ENCODE measurements at places on chromosomes 6 and 20.

GRCh38 chr6:34890533-34890925 is 1.5 kb downstream of the ANKS1A start:
- no peak for DNase-seq

DNA sequence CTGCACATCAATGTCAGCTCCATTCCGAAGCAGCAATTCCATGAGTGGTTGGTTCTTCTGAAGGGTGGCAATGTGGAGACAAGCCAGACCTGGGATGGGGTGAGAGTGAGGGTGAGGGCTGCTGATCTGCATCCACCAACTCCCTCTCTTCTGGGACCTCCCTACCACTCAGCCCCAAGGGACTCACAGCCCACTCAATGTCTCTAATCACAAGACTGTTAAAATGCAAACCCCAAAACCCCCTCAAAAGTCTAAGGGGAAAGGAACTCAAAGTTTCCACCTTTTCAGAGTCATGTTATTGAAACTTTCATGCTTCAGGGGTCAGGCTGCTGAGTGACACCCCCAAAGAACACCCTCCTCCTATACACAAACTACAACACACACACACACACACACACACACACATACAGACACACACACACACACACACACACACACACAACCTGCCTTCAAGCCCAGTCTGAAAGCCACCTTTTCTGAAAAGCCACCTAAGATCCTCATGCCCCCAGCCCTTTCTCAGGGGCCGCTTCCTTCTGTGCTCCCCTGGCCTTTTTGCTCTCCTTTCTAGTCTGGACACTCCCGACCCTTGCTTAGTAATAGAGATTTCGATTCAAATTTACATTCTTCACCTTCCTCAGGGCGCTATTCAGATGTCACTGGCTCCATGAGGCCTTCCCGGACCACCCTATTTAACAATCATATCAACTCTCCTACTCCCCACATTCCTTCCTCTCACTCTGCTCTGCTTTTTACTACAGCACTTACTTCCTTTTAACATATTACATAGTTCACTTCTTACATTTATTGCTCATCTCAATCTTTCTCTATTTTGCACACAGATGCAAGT is 3.3 kb upstream of the SLC35B2 start:
- DNase-seq = no peak

GRCh38 chr6:54474898-54475297 is 166.7 kb downstream of the TINAG start:
- DNase-seq = no peak

DNA sequence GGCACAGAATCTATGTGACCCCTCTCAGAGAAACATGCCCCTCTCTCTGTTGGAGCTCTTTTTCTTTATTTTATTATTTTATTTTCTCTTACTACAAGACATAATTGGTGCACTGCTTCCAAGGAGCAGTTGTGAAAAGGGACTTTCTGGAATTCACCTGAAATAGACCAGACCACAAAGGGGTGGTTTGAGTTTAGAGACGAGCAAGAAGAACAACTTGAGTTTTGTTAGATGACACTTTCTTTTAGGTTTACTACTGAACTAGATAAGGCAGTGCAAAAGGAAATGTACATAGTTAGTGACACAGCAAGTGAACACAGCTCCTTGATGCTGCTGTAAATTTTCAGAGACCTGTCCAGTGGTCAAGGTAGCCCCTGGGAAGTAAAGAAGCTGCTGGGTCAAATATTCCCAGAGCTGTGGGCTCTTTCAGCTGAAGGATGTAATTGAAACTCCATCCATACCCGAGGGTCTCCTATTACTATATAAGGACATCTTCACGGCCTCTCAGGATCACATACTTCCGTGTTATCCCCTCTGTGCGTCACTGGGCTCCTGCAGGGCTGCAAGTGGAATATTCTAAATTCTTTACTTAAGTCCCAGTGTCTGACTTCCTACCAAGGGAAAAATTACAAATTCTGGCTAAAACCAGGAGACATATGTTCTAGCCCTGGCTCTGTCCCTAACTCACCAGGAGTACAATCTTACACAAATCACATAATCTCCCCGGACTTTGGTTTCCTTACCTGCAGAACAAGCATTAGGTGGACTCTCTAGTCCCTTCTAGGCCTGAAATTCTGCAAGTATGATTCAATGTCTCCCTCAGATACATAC is 69.1 kb upstream of the ADTRP start:
- no peak for DNase-seq

DNA sequence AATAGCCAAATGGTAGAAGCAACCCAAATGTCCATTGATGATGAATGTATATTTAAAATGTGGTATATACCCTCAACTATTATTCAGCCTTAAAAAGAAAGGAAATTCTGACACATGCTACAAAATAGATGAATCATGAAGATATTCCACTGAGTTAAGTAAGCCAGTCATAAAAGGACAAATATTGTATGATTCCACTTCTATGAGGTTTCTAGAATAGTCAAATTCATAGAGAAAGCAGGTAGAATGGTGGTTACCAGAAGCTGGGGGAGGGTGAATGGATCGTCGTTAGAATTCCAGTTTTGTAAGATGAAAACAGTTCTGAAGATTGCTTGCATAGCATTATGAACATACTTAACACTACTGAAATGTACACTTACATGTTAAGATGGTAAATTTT is 214.3 kb upstream of the MYLIP start:
- DNase-seq = no peak

- DNase-seq = no peak
Measured at GRCh38 chr6:166599205-166599604, 12.7 kb upstream of the RAMACL start.

GRCh38 chr6:8948733-8949132 is 513.4 kb upstream of the SLC35B3 start:
- DNase-seq = no peak

DNA sequence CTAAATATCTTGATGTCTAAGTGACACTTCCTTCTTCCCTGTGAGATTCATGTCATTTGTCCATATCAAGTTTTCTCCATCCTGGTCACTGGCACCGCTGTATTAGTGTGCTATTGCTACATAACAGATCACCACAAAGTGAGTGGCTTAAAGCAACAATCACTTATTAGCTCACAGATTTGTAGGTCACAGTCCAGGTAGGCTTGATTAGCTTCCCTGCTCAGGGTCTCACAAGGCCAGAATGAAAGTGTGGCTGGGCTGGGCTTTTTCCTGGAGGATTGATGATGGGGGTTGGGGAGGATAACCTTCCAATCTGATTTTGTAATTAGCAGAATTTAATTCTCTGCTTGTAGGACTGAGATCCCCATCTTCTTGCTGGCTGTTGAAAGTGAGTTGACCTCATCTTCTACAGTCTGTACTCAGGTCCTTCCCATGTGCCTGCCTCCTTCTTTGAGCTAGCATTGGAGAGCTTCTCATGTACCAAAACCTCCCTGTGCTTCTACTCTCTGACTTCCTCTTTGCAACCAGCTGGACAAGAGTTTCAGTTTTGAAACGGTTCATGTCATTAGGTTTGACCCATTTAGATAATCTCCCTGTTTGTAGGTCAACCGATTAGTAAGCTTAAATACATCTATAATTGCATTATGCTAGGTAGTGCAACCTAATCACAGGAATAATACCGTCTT is 152.4 kb upstream of the MAN1A1 start:
- no peak for DNase-seq

- no peak for DNase-seq
Measured at GRCh38 chr6:109339906-109340678, 42.2 kb downstream of the CD164 start.

GRCh38 chr20:7829031-7829430 is 111.2 kb downstream of the HAO1 start:
- no peak for DNase-seq

DNA sequence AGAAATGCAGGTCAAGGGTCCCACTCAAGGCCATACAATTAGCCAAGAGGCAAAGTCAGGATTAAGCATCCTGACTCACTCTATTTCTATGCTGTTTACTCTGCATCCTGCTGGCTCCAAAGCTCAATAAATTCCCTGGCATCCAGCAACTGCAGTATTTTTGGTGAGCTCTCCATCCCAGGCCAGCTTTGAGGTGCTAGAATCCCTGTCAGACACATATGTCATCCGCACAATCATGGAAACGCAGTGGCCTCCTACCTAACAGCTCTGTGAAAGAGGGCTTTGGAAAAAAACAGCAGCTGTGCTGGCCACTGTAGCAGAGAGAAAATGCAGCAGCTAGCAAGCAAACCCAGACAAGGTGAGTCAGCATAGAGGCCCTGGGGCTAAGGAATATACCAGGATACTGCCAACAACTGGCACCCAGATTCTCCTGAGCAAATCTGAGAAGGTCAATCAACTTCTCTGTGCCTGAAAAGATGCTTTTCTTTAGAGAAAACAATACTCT is 58.4 kb downstream of the ANKEF1 start:
- no peak for DNase-seq

- DNase-seq = no peak
Measured at GRCh38 chr6:111662072-111662793, 56.6 kb upstream of the TRAF3IP2 start.

DNA sequence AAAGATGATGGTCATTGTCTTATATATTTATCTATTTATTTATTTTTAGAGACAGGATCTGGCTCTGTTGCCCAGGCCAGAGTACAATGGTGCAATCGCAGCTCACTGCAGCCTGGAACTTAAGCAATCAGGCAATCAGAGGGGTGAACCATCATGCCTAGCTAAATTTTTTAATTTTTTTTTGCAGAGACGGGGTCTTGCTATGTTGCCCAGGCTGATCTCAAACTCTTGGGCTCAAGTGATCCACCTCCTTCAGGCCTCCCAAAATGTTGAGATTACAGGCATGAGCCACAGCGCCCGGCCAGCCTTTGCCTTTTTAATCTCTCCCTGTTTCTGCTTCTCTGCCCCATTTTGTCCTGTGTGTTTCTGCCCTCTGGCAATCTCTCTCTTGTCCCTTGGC is 102.2 kb downstream of the NCR2 start:
- no peak for DNase-seq

GRCh38 chr6:164640956-164641355 is 668.4 kb downstream of the C6orf118 start:
- no peak for DNase-seq

GRCh38 chr6:83092756-83093399 is 25.4 kb downstream of the DOP1A start:
- no peak for DNase-seq

- DNase-seq = no peak
Measured at GRCh38 chr6:10259671-10260070, 155.2 kb downstream of the TFAP2A start.

GRCh38 chr6:41445261-41445660 is 100.9 kb upstream of the FOXP4 start:
- no peak for DNase-seq

DNA sequence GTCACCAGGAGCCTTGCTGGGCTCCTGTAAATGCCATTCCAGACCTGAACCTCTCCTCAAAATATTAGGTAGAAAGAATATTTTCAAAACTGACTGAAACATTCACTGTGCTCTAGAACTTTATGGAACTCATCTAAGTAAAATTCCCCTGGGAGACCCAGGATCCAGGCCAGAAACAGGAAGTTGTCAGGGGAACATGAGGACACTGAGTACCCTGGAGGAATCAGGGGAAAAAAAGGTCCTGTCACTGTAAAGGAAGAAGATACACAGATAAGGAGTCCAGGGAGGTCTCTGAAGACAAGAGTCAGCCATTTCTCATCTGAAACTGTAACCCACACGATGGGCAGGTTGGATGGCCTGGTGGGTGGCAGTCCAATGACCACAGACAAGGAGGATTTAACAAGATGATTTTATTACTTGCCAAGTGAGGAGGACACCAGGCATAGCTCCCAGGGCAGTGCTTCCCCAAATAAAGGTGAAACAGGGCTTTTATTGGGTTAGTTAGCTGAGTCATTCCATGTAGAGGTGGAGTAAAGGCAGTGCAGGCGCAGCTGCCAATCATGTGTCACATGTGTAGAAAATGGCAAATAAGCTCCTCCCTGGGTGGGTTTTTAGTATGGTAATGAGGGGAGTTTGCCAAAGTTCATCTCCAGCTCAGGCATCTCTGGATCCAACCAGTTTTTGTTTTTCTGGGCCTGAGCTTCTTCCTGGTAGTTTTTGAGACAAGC is 138.5 kb downstream of the RCAN2 start:
- DNase-seq = no peak

DNA sequence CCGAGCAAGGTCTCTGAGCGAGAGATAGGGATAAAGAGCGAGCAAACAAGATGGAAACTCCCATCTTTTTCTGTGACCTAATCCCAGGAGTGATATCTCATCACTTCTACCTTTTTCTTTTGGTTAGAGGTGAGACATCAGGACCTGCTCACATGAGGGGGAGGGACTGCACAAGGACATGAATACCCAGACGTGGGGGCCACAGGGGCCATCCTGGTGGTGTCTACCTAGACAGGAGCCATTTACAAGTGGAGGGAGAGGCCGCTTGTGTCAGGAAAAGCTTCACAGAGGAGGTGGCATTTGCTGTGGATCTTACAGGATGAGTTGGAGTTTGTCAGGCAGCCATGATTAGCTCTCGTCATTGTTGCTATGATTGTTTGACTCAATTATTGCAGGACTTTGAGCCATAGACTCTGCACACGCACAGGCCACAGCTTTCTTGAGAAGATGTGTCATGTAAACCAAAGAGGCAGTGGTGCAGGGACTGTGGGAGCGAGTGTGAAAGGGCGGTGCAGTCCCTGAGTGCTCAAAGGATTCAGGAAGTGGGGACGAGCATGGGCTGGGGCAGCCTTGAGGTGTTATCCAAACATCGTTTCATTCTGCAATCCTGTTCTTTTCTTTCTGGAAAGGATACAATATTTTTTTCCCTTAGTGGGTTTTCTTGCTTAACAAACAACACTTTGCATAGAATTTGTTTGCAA is 7.7 kb downstream of the NPEPL1 start:
- DNase-seq = peak; percentile 56

DNA sequence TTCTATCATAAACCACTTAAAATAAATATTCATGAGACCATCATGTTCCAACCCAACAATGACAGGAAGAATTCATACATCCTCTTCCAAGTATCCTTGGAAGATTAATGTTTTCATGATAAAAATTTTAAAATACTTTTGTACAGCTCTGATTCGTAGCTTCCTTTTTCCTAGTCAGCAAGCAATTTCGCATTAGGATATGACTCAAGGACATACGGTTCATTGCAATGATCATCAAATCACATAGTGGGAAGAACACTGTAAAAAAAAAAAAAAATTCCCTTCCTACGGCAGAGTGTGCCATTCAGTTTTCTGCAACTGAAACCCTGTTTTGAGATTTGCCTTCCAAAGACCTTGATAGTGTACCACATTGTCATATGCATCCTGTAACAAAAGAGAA is 35.3 kb upstream of the GFOD1 start:
- DNase-seq = no peak

DNA sequence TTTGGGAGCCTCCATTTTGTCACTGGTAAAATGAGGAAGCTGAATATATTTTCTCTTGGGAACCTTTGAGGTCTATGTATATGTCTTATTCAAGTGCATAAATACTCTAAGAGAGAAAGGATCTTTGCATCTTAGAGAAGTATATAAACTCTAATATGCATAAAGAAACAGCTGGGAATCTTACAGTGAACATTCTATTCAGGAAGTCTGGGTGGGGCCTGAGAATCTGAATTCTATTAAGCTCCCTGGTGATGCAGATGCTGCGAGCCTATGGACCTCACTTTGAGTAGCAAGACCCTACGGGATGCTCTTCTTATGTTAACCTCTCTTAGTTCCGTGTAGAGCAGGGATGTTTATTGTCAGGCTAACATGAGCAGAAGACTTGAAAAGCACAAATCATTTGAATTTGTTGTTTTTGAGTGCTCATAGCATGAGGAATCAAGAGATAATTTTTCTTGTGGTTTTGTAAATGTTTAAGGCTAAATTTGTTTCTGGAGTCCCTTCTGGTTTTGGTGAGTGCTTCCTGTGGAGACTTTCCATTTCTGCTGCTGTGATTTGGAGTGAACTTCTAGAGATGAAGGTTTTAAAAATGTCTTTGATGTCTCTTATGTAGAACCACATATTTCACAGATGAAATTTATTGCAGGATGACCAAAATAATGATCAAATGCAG is 281.2 kb upstream of the JAG1 start:
- DNase-seq = no peak

GRCh38 chr20:53296025-53296424 is 297.6 kb downstream of the ZNF217 start:
- no peak for DNase-seq

All from sciatic nerve (tissue), 2 donors.